AG09319 (cell line): ENCODE measurements at places on chromosomes 16 and 17.

DNA sequence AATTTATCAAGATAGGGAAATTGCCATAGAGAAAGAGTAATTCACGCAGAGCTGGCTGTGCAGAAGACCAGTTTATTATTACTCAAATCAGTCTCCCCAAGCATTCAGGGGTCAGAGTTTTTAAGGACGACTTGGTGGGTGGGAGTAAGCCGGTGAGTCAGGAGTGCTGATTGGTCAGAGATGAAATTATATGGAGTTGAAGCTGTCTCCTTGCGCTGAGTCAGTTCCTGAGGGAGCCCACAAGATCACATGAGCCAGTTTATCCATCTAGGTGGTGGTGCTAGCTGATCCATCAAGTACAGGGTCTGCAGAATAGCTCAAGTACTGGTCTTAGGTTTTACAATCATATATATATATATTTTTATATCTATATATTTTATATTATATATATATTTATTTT, 6.0 kb upstream of the AQP8 start:
- no peak for DNase-seq

DNA sequence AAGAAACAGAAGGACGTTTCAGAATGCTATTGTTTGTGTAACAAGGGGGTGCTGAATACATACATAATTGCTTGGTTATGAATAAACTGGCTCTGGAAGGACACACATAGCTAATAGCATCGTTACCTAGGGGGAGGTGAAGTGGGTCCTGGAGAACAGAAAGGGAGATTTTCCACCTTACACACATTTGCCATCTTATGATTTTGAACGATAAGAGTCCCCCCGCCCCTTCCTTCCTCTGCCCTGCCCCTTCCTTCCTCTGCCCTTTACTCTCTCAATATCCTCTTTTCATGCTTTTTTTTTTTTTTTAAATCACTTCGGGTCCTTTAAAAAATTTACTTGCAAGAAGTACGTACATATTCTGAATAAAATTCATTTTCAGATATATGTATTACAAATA, 902 bp upstream of the DHRS7B start:
- no peak for DNase-seq

GRCh38 chr17:30377574-30378240, 1.0 kb upstream of the CPD start:
- DNase-seq = no peak

GRCh38 chr16:87824016-87824990, 45.0 kb downstream of the SLC7A5 start:
- DNase-seq = no peak

DNA sequence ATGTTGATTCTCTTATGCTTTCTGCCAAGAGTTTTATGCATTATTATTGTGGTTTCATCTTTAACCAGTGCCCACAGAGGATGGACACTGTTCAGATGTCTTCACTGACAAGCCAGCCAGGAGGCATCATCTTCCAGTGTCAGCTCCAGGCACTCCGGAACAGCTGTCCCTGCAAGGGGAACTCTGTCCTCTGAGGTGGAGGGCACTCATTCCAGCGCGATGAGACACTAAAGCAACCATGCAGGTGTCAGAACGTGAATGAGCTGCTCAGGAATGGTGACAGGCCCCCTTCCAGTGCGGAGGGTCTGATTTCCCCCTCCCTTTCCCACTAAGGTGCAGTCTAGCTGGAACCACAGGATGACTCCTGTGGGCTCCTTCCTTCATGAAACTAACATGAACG, 117.5 kb downstream of the NOG start:
- no peak for DNase-seq

DNA sequence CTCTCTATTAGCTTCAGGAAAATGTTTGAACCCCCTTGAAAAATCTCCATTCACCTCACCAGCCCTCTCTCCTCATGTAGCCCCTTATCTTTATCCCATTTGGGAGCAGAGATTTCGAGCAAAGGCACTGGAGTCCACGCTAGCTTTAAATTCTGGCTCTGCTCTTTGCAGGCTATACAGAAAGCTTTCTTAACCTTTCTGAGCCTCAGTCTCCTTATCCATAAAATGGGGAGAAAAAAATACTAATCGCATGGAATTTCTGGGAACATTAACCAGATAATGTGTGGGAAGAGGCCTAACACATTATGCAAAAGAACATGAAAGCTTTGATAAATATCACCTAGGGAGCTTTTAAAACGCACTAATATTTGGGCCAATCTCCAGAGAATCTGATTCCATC, 476.3 kb upstream of the CDH5 start:
- no peak for DNase-seq

- no peak for DNase-seq
Measured at GRCh38 chr16:11111150-11111549, 144.9 kb downstream of the SOCS1 start.

- no peak for DNase-seq
Measured at GRCh38 chr17:77745702-77746101, 212.8 kb upstream of the TNRC6C start.

DNA sequence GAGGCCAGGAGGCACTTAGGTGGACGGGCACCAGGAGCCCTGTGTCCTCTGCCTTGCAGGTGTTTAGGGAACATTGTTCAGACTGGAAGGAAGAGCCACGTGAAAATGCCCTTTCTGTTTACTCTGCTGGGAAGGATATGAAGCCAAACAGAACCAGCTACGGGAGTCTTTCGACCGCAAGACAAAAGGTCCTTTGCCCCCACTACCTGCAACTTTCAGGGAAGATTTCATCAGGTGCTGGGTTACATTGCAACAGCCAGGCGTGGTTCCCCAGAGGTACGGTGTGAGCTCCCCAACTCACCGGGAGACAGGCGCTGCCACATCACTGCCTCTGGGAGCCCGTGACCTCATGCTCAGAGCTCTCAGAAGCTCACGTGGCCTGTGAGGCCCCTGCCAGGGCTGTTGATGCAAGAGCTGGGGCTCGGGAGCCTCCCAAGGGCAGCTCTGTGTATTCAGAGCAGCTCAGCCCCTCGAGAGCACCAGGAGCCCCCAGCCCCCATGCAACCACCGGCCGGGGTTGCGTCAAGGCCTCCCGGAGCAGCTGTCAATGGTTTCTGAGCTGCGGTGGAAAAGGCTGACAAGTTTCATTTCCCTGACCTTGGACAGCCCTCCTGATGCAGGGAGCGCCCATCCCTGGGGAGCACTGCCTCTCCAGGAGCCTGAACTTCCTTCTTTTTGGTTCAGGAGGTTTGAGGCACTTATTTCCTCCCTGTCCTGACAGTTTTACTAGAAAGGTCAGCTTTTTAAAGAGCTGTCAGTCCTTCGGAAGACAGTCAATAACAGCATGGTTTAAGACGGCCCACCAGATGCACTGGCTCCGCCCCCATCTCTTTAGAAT, 42.1 kb downstream of the TBC1D16 start:
- DNase-seq = peak; percentile 40

DNA sequence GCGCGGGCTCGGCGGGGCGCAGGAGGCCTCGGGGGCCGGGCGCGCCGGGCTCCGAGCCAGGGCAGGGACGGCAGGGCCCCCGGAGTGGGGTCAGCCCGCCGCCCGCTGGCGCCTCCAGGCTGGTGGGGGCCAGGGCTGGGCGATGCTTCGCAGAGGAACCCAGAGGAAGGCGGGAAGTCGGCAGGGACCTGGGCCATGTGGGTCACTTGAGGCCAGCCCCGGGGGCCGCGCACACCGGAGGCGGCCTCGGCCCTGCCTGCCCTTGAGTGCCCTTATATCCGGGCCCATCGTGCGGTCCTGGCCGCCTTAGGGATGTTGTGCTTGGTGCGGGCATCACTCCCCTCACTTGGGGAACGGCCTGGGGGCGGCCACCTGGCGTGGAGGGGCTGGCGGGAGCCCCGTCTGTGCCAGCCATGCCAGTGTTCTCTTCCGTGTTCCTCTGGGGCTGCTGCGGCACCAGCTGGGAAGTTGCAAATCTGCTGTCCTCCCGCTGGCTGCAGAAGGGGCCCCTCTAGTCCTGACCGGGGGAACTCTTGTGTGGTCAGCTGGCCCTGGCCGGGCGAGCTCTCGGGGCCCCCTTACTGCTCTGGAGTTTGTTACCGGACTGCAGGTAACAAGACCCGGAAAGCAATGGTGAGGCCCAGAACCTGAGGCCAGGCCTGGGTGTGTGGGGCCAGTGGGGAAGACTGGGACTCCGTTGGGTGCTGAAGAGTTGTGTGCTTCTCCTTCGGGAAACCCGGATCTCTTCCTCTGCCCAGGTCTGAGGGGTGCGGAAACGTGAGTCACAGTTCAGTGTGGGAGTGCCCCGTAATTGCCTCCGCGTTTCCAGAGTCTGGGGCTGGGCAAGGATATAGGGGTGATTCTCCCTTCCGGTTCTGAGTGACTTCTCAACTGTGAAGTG, 849 bp downstream of the CAPN15 start:
- DNase-seq = no peak

- no peak for DNase-seq
Measured at GRCh38 chr17:30477774-30478115, 537 bp downstream of the GOSR1 start.

DNA sequence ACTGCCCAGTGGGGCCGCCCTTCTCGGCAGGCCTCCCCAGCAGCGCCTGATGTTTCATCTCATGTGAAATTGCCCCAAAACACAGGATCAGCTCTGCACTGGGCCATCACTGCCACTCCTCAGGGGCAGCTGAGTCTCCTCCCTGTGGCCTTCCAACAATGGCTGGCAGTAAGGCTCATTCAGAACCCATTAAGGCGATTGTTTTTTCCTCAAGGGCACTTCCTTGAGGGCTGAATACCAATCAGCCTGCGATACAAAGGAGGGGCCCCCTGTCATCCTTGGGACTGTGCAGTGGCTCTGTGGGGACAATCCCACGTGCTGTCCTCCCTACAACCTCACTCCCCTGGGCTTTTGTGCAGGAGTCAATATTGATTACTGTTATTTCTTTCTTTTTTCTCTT, 47.5 kb downstream of the XYLT1 start:
- no peak for DNase-seq

GRCh38 chr17:77489239-77489892, 348.6 kb downstream of the SEC14L1 start:
- DNase-seq = no peak

DNA sequence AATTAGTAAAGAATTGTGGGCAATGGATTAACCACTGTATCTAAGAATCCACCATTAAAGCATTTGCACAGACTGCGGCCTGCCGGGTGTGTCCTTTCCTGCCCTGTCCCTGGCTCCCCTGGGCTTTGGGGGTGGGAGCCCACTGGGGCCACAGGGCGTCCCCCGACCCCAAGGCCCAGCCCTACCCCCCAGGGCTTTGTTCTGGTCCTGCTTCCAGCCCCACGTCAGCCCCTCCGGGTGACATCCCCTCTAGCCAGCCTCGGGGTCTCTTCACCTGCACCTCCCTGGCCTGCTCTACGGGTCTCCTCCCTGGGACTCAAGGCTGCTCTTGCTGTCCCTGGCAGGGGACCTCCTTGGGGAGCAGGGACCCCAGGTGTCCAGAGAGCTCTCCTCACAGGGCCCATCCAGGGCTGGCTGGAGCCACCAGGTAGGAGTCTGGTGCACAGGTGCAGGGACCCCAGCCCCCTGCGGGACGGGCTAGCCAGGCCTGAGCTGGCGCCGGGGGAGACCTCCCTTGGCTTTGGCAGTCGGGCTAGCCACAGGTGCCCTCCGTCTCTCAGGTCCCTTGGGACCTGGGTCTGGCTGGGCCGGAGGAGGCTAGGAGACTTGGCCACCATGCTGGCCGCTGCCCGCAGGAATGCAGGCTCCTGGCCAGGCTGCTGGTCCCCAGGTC, 6.4 kb upstream of the BAIAP3 start:
- DNase-seq = no peak

DNA sequence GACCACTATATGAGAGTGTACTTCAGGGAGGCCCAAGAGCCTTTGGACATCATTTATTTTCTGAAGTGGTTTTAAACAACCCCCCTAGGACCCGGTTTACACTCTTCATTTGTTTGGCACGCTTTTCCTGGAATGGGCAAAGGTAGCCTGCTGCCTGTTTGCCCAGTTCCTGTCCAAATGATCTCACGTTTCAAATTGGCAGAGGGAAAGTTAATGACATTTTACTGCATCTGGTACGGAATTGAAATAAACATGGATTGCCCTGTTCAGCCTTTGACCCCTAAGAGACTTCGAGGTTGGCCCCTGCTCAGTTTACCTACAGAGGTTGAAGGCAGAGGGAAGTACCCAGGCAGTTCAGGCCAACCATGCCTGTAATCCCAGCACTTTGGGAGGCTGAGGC, 5.8 kb upstream of the RPRML start:
- DNase-seq = no peak
